Foreskin keratinocyte (primary cell): ENCODE measurements at places on chromosomes 7 and 10. TPM values are rescaled to one million over a fixed set of nuclear protein-coding genes. Genes with fewer than 3 reads are reported as not detected.

The HOGA1 gene
- 0.48 and 0.56 TPM in 2 replicates for total RNA-seq

The JCAD gene
- total RNA-seq: under 0.01 and 0.03 TPM in 2 replicates

The ANKRD22 gene
- total RNA-seq: 0.24 and 0.35 TPM in 2 replicates

The DBNL gene
- 140 and 145 TPM in 2 replicates for total RNA-seq

The FAM237B gene
- total RNA-seq: not detected in 2 replicates
